ENCODE measurements at places on chromosomes 11 and 22. TPM values are rescaled to one million over a fixed set of nuclear protein-coding genes. Genes with fewer than 3 reads are reported as not detected.

DNA sequence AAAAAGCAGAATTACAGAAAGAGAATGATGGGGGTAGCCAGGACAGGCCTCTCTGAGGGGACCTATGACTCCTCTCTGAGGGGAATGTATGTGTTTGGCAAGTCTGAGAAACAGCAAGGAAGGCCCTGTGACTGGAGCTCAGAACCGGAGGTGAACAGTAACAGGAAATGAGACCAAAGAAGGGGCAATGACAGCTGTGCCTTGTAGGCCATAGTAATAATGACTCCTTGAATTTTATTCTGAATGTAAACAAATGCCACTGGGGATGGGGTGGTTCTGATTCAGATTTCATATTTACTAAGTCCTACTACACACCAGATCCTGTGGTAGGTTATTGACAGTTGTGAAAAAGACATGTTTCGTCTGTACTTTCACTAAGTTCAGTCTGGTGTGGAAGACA lies 52.8 kb upstream of the APOA1 start:
- H3K27me3 ChIP-seq: no peaks in the 10 kb centered on the region
- H3K36me3 ChIP-seq: peaks cover 15% of the 10 kb centered on the region
- H3K4me1 ChIP-seq: peaks cover 16% of the 10 kb centered on the region
- no peak for DNase-seq

The SLC22A25 gene
- not detected for total RNA-seq

The NRGN gene
- total RNA-seq: 5.3 TPM

DNA sequence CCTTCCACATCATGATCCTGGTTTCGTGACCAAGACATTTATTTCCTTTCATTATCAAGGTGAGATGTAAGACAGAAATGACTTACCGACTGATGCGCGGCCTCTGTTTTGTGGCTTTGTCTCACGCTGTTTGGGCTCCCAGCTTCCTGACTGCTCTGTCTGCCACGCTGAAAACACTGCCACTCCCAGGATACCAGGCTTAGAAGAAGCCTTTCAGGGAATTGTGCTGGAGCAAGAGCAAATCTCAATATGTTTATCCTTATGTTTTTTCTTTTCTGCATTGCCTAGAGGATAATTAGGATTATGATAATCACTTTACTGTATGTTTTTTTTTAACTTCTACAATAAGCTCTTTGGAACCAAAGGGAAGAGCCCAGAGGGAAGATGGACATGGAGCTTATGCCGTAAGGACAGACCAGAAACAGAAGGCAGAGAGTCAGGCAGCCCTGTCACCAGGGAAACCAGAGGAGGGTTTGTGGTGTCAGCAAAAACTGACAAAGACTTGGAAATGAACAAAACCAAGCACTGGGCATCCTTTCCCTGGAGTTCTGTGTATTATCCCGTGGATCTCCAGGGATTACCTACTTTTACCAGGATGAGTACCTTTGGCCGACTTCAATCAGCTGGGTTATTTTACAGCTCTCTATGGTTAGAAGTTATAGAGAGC lies 68.2 kb upstream of the ISX start:
- no peaks in the 10 kb centered on the region for H3K4me1 ChIP-seq
- H3K27me3 ChIP-seq: no peaks in the 10 kb centered on the region
- no peak overlapping the region for H3K4me3 ChIP-seq
- no peak for DNase-seq

GRCh38 chr11:101913656-101914055 lies 1.2 kb upstream of the CEP126 start:
- no peaks in the 10 kb centered on the region for H3K36me3 ChIP-seq
- peaks cover 11% of the 10 kb centered on the region for H3K4me1 ChIP-seq
- H3K27me3 ChIP-seq: peaks cover 3% of the 10 kb centered on the region

GRCh38 chr11:62905927-62906531 lies 15.1 kb downstream of the CHRM1 start:
- H3K4me1 ChIP-seq: peaks cover 13% of the 10 kb centered on the region
- no peak overlapping the region for H3K27ac ChIP-seq
- H3K36me3 ChIP-seq: no peaks in the 10 kb centered on the region
- H3K4me3 ChIP-seq: no peak overlapping the region

- peaks cover 2% of the 10 kb centered on the region for H3K4me1 ChIP-seq
- H3K4me3 ChIP-seq: no peak overlapping the region
- no peaks in the 10 kb centered on the region for H3K27me3 ChIP-seq
- peaks cover 34% of the 10 kb centered on the region for H3K36me3 ChIP-seq
- peak; percentile 48 for DNase-seq
Observed at GRCh38 chr11:129881570-129882170, 13.7 kb downstream of the NFRKB start.

The UBQLN3 gene
- not detected for total RNA-seq

The GDPD5 gene
- 38.4 TPM for total RNA-seq

The SCN4B gene
- 0.17 TPM for total RNA-seq

- no peaks in the 10 kb centered on the region for H3K27me3 ChIP-seq
- no peak overlapping the region for H3K4me3 ChIP-seq
- H3K27ac ChIP-seq: no peak overlapping the region
- no peak for DNase-seq
Observed at GRCh38 chr22:36117053-36117554, 43.5 kb downstream of the APOL3 start.
